ENCODE measurements at places on chromosomes 5 and 9.

DNA sequence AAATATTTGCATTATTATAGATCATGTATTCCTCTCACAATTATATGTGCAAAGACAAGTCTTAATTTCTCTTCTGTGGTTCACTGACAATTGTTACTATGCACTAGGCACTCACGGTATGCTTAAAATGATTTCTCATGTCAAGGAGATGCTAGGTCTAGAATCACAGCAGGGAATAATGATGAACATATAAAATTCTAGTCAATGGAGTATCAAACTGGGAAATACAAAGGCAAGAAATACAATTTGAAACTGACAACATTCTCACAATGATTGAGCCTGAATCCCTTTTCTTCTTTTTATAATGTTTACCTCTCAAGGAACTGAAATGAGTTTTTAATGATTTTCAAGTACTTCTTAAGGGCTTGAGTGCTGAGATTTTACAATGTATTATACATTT lies 302.3 kb upstream of the GRAMD2B start:
- DNase-seq, result no peak

DNA sequence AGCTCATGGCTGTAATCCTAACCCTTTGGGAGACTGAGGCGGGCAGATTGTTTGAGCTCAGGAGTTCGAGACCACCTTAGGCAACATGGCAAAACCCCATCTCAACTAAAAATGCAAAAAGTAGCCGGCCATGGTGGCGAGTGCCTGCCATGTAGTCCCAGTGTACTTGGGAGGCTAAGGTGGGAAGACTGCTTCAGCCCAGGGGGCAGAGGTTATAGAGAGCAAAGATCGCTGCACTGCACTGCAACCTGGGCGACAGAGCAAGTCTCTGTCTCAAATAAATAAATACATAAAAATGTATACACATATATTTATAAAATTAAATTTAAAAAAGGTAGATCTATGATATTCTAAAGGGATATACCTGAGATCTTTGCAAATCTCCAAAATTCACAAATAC lies 19.4 kb downstream of the ZBTB5 start:
- no peak for DNase-seq

DNA sequence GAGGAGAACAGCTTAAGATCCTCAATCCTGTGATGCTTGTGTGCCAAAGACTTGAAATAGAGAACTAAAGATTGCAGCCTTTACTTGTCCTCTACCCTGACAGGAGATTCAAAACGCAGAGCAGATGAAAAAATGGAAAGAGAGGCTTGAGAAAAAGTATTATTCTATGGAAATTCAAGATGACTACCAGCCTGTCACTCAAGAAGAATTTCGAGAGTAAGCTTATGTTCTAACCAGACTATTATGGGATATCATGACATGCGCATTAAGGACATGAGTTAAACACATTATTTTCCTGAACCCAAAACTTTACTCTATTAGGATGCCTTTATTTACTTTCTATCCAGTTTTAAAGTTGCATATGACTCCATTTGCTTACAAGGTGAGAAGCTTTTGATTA lies 46.4 kb downstream of the PKD2L2 start:
- no peak for DNase-seq

- no peak for DNase-seq
These were observed 60.6 kb downstream of the PGM5 start for GRCh38 chr9:68416936-68417564.

DNA sequence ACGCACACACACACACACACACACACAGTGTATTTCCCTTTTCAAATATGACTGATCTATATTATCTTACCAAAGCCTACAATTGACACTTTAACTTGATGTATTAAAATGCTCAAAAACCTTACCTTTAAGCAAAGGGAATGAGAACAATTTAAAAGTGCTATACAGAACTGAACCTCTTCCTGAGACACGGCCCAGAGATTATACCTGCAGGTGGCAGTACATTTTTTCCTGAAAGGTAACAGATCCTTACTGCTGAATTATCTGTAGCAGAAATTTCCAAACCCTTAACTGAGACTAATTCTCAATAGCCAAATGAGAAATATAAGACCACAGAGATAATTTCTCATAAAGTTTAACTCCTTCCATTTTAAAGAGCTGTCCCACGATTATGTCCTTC lies 91.1 kb downstream of the MYO10 start:
- DNase-seq, result no peak

DNA sequence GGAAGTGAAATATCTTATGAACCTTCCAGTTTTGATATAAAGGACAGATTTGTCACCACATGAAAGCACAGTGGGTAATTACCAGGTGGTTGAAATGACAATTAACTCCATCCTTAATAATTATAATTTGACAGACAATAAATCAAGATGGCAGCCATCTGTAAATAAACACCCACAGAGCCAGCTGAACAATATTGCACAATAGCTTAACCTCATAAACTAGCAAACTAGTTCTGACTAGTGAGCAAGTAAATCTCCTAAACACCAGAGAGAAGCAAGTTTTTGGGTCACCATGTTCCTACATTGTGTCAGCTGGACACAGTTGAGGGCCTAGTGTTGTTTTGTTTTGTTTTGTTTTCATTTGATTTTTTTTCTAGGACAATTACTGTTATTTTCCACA lies 577.4 kb downstream of the ACTL7B start:
- no peak for DNase-seq

- no peak for DNase-seq
These were observed 11.2 kb downstream of the C1QTNF2 start for GRCh38 chr5:160359242-160359641.

DNA sequence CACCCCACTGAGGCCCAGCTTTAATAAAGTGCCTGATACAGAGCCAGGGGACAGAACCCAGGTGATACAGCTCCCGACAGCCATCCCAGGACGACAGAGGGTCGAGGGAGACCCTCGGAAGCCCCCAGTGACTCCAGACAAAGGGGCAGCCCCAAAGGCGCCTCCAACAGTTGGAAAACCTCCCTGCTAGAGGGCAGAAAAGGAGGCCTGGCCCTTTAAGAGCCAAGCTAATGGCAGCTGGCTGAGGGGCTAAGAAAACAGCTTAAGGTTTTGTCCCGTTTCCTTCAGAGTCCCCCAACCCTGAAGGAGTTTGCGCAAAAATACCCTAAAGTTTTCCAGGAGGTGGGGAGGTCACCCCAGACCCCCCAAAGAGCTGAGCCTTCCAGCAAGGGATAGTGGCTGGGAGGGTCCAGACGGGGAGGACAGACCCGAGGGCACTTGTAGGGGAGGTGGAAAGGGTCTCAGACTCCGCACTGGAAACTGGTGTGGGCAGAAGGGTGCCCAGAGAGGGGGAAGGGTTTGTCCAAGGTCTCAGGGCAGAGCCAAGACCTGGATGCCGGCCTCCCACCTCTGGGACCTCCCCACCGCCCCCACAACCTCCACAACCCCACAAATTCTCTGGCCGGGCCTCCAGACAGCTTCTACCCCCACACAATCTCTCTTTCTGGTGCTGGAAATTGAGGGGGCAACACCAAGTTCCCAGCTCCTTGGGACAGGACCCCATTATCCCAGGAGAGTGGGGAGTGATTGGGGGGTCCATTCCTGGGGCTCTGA lies 8.2 kb upstream of the AK1 start:
- no peak for DNase-seq

- DNase-seq, result no peak
These were observed 18.1 kb downstream of the MYMK start for GRCh38 chr9:133506653-133507038.

DNA sequence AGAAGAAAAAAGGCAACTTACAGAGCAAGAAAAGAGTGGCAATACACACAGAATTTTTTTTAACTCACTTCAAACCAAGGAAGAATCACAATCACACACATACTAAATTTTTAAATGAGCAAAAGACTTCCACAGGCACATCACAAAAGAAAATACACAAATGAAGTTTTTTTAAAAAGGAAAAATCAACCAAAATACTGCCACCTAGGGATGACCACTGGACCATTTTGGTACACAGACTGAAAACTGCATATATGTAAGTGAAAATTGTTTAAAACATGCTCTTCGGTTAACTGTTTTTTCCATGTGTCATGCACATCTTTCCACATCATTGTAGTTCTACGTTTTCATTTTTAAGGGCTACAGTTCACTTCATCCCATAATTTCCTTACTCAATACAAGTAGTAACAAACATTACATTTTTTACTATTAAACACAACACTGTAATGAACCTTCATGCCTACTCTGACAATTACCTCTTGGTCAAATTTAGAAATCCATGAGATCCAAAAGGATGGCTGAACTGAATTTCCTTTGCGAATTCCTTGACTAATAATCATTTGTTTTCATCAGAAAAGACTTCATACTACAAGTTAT lies 79.0 kb downstream of the FBXW11 start:
- no peak for DNase-seq
